ENCODE measurements at places on chromosomes 1 and 21. TPM values are rescaled to one million over a fixed set of nuclear protein-coding genes. Genes with fewer than 3 reads are reported as not detected.

SELP gene
- 0.65 TPM for total RNA-seq

- no peaks in the 10 kb centered on the region for H3K27me3 ChIP-seq
- no peaks in the 10 kb centered on the region for H3K4me1 ChIP-seq
- H3K27ac ChIP-seq = no peak overlapping the region
- DNase-seq = no peak
- no peaks in the 10 kb centered on the region for H3K36me3 ChIP-seq
Observed at GRCh38 chr21:27646691-27647090, 679.8 kb upstream of the ADAMTS5 start.

GRCh38 chr21:36120304-36120888, 14.5 kb upstream of the CBR3 start:
- DNase-seq = no peak
- no peaks in the 10 kb centered on the region for H3K4me1 ChIP-seq
- no peaks in the 10 kb centered on the region for H3K27me3 ChIP-seq
- H3K36me3 ChIP-seq = no peaks in the 10 kb centered on the region

GRCh38 chr1:236502972-236503639, 20.7 kb upstream of the LGALS8 start:
- peaks cover 45% of the 10 kb centered on the region for H3K4me1 ChIP-seq
- DNase-seq = peak; percentile 57
- H3K27me3 ChIP-seq = no peaks in the 10 kb centered on the region
- H3K36me3 ChIP-seq = no peaks in the 10 kb centered on the region

- H3K4me1 ChIP-seq = no peaks in the 10 kb centered on the region
- peaks cover 72% of the 10 kb centered on the region for H3K36me3 ChIP-seq
- no peak for DNase-seq
- H3K27ac ChIP-seq = no peak overlapping the region
Observed at GRCh38 chr1:243819438-243819839, 30.6 kb downstream of the AKT3 start.

DNA sequence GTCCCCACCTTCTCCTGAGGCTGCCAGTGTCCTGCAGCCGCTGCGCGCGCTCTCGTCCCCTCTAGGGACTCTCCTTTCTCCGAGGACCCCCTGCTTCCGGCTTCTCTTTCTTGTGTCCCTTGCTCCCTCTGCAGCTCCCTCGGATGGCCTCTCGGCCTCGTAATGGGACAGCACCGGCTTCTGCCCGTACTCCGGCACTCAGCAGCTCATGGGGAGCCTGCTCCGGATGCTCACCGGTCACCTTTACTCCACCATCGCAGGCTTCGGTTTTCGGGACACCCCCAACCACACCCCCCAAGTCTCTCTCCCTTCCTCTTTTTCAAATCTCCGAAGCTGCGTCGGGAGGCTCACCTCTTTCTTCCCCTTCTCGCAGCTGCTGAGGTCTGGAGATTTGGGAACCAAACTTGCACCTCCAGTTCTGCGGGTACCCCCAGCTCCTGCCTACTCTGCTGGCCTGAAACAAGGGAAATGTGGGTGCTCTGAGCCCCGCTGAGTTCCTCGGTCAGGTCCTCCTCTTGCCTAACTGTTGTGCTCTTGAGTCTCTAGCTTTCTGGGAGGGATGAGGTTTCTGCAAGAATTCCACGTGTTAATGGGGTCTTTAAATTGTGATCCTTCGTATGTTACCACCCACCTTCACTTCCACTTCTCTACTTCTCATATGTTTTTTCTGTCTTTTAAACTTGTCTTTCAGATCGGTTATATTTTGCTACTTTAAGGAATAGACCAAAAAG, 930 bp downstream of the CDC14A start:
- peak overlapping the region; percentile 82 for H3K4me3 ChIP-seq
- peaks cover 47% of the 10 kb centered on the region for H3K4me1 ChIP-seq
- H3K27ac ChIP-seq = peak overlapping the region; percentile 85
- DNase-seq = no peak

KRTAP21-2 gene
- not detected for total RNA-seq

GRCh38 chr1:209670441-209671082, 4.7 kb upstream of the G0S2 start:
- DNase-seq = no peak
- H3K36me3 ChIP-seq = no peaks in the 10 kb centered on the region
- H3K4me3 ChIP-seq = no peak overlapping the region
- H3K27ac ChIP-seq = no peak overlapping the region
- peaks cover 66% of the 10 kb centered on the region for H3K27me3 ChIP-seq

Measured in mesothelial cell of epicardium (in vitro differentiated cells).